ENCODE measurements at places on chromosomes 2 and 18.

DNA sequence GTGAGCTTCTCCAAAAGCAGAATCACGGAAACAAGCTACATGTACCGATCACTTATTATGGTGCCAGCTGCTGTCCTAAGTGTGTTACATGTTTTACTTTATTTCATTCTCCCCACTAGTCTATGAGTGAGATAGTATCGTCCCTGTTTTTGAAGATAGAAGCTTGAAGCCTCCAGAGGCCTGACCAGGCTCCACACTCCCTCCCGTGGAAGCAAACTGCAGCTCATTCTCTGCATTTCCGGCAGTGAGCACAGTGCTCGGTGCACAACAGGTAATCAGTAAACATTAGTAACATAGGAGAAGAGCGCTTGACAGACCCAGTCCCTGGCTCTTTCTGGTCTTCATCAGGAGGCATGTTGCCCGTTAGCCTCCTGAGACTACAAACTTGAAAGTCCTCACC is 72.9 kb downstream of the ZBTB7C start:
- no peak for DNase-seq

GRCh38 chr18:50836521-50836957 is 16.7 kb upstream of the MRO start:
- no peak for DNase-seq

GRCh38 chr2:190722835-190723234 is 74.0 kb downstream of the NAB1 start:
- DNase-seq, result no peak

GRCh38 chr2:197249381-197250083 is 61.0 kb downstream of the ANKRD44 start:
- no peak for DNase-seq

GRCh38 chr2:169641464-169641863 is 52.7 kb downstream of the CFAP210 start:
- no peak for DNase-seq

GRCh38 chr2:32330136-32330535 is 26.7 kb upstream of the BIRC6 start:
- DNase-seq, result no peak

DNA sequence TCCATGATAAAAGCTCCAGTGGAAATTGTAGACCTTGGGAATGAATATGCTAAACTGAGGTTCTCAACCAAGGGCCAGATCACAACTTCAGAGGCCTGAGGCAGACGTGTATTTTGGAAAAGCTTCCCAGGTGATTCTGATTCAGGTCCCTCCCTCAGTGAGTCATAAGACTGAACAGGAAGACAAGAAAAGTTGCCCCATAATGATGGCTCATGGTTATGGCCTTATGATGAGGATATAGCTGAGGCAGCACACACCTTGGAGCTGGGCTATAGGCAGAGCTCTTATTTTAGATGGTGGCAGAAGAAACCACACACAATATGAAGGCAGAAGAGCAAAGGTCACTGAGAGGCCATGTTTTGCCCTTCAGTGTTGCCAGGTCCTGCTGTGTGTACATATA is 9.6 kb downstream of the ANTXR1 start:
- DNase-seq, result no peak

GRCh38 chr2:39386064-39386463 is 51.0 kb downstream of the MAP4K3 start:
- no peak for DNase-seq

DNA sequence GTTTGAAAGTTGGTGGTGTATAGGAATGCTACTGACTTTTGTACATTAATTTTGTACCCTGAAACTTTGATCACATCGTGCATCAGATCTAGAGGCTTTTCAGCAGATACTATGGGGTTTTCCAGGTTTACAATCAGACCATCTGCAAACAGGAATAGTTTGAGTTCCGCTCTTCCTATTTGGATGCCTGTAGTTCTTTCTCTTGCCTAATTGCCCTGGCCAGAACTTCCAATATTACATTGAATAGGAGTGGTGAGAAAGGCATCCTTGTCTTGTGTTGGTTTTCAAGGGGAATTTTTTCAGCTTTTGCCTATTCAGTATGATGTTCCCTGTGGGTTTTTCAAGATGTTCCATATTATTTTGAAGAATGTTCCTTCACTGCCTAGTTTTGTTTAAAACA is 633.5 kb downstream of the KCNJ3 start:
- DNase-seq, result no peak

DNA sequence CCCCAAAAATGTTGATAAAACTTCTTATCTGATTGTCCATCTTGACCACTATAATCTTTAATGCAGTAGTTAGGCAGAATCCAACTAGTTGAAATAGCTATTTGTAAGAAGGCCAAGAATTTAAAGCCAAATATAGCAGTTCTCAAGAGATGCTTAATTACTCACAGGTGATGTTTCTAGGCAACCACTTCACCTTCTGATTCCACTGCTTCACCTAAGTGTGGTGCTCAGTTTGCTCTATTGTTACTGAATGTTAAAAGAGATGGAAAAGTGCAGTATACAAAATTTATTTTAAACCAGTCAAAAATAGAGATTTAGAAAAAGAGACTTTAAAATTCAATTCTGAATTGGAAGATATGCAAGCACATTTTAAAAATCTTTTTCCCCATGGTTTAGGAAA is 539.4 kb downstream of the ZNF804A start:
- DNase-seq, result no peak

GRCh38 chr2:59233448-59233847 is 992.3 kb upstream of the FANCL start:
- no peak for DNase-seq

DNA sequence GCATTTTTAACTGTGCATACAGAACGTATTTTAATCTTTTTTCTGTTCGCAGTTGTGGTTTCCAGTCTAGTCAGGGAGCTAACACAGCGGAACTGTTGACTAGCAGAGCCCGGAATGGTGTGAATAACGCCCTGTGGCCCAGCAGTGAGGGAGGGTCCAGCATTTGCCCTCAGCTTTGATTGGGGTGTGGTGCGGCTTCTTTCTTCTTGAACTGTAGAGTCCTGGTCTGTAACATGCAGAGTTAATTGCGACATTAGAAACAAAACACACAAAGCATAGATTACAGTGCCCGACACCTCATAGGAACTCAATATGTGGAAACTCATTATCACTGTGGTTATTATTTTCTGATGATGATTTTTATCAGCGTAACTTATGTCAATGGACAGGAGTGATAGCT is 253.6 kb downstream of the SOX11 start:
- DNase-seq, result no peak

DNA sequence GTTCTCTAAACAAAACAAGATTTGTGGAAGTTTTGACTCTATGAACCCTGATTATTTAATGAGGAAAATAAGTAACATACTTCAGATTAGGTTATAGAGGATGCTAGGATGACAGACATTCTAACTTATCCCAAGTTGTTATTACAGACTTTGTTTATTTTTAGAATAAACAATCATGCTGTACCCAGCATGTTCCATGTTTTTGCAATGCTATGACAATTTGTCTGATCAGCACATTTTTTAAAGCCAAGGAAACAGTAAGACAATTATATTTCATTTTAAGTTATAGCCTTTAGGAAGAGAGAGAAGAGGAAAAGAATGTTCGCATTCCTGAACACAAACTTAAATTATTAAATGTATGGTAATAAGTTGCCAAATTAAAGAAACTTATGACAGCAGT is 119.8 kb downstream of the KYNU start:
- DNase-seq, result no peak

GRCh38 chr2:239920693-239921365 is 104.3 kb downstream of the NDUFA10 start:
- DNase-seq, result no peak

DNA sequence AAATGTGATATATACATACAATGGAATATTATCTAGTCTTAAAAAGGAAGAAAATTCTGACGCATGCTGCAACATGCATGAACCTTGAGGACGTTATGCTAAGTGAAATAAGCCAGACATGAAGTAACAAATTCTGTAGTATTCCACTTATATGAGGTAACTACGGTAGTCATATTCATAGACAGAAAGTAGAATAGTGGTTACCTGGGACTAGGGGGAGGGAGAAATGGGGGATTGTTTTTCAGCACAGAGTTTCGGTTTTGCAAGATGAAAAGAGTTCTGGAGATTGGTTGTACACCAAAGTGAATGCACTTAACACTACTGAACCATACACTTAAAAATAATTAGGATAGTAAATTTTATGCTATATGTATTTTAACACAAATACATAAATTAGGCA is 215.9 kb upstream of the FBXO11 start:
- no peak for DNase-seq

GRCh38 chr18:3044931-3045698 is 32.2 kb upstream of the LPIN2 start:
- DNase-seq, result no peak

- no peak for DNase-seq
These were observed 96.4 kb downstream of the MAP3K20 start for GRCh38 chr2:173171924-173172643.

GRCh38 chr2:208320686-208321085 is 54.6 kb downstream of the PIKFYVE start:
- DNase-seq, result no peak

- peak; percentile 51 for DNase-seq
These were observed 45.2 kb downstream of the NCK2 start for GRCh38 chr2:105789745-105790460.

- no peak for DNase-seq
These were observed 4.6 kb downstream of the BCL11A start for GRCh38 chr2:60548845-60549237.

- no peak for DNase-seq
These were observed 56.2 kb downstream of the EFR3B start for GRCh38 chr2:25098056-25098455.

GRCh38 chr18:55097456-55098170 is 138.4 kb upstream of the CCDC68 start:
- DNase-seq, result no peak

GRCh38 chr18:784470-785172 is 27.4 kb downstream of the YES1 start:
- DNase-seq, result no peak

- no peak for DNase-seq
These were observed 243.1 kb downstream of the AGPS start for GRCh38 chr2:177635696-177636095.

DNA sequence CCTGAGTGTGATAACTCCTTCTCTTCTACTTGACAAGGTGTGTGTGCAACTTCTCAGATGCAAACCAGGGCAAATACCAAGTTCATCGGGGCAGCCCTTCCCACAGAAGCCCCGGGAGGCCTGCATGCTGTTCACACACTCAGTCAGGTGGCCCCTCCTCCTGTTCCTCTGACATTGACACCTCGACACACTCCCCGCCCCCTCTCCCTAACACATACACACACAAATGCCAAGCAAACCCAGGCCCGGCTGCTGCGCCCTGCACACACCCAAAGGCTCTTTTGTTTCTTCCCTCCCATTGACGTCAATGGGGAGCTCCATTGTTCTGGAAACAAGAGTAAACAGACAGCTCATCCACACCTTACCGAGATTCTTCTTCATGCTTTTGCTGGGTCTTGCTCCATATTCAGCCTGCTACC is 1.7 kb upstream of the PER2 start:
- DNase-seq, result no peak

DNA sequence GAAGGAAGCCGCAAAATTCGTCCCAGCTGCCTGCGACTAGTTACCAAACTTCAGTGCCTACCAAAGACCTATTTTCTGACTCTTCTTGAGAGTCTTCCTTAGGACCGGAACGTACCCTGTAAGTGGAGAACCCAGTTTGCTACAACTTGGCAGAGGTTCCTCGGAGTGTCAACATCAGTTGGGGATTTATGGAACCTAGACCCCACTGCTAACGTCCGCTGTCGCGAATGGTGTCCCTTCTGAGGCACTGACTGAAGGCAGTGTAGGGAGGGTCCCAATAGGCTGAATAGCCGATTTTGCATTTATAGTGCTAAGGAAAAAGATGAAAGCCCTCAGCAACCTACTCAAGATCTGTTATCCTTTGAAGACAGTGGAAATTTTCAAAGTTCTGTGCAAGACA is 568 bp upstream of the STK17B start:
- DNase-seq, result no peak

DNA sequence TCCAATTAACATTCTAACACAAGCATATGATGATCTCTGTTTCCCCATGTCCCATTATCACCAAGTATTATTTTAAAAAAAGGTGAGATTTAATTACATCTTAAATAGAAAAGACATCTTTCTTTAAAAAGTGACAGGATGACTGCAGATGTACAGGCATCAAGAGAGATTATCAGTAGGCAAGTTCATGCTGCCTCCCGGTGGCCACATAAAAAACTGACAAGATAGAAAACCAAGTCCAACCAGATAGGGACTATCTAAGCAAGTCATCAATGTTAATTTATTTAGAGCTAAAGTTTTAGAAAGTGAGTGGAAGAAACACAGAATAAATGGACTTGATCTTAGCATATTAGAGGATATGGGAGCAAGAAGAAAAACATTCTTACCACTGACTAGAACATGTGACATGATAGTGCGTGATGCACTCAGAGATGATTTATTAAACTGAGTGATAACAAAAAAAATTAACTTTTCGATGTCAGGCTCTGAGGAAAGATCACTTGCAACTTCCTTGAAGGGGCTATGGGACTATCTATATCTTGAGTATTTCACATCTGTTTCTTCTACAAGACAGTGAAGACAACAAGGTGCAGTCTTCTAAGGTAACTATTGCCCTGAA is 5.4 kb upstream of the TDRD15 start:
- DNase-seq, result no peak

DNA sequence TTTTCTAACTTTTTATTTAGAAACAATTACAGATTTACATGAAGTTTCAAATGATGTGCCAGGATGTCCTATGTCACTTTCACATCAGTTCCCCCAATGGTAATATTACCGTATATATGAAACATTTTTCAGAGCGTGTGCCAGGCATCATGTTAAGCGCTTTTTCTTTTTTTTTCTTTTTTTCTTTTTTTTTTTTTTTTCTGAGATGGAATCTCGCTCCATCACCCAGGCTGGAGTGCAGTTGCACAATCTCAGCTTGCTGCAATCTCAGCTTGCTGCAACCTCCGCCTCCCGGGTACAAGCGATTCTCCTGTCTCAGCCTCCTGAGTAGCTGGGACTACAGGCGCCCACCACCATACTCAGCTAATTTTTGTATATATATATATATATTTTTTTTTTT is 5.6 kb upstream of the PPP4R1 start:
- no peak for DNase-seq

GRCh38 chr2:70509565-70509964 is 44.1 kb downstream of the TGFA start:
- no peak for DNase-seq

DNA sequence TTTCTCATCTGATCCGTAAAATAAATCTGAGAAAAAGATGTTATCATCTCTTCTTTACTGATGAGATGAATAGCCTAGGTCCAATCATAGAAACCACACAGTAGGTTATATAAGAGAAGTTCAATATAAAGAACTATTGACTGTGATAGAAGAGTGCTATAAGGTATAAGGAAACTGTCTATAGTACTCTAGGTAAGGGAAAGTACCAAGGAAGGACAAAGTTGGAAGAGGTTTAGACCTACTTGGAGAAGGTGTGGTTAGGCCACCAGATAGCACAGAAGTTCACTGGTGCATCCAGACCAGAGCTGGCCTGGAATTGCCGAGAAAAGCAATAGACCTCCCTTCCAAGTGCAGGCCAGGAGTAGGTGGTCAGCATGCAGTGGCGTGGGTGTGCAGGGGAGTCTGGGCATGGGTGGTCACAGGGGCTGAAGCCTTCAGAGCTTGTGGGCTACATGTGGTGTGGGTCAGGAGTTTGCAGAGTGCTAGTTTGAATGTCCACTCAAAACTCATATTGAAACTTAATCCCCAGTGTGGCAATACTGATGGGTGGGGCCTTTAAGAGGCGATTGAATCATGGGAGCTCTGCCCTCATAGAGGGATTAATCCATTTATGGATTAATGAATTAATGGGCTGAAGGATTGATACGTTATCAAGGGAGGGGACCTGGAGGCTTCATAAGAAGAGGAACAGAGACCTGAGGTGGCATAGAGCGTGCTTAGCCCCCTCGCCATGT is 86.3 kb downstream of the ALPK2 start:
- DNase-seq, result no peak

All from T-helper 17 cell (primary cell).